Activated naive CD8-positive, alpha-beta T cell treated with anti-CD3 and anti-CD28 coated beads, Interleukin-2, amount 10 ng/mL, durations not matched to agents 7 days and 5 days (primary cell): ENCODE measurements at places on chromosomes 13 and 19. TPM values are rescaled to one million over a fixed set of nuclear protein-coding genes. Genes with fewer than 3 reads are reported as not detected.

NCR1 gene
- total RNA-seq: 0.50 TPM

CRX gene
- total RNA-seq: 0.06 TPM

PSG11 gene
- not detected for total RNA-seq

GNG7 gene
- 1.2 TPM for total RNA-seq

C5AR1 gene
- 4.0 TPM for total RNA-seq

DOCK6 gene
- total RNA-seq: 0.43 TPM

CGB1 gene
- not detected for total RNA-seq

FARP1 gene
- 1.9 TPM for total RNA-seq

HCN2 gene
- total RNA-seq: 1.0 TPM

IQCN gene
- 5.2 TPM for total RNA-seq

WIZ gene
- 29.3 TPM for total RNA-seq

SIGLEC14 gene
- 0.57 TPM for total RNA-seq

ELSPBP1 gene
- not detected for total RNA-seq

ZNF534 gene
- not detected for total RNA-seq

SELENOV gene
- total RNA-seq: not detected

CEACAM7 gene
- total RNA-seq: not detected

RGL3 gene
- not detected for total RNA-seq
